ENCODE measurements at places on chromosomes 6 and 20.

DNA sequence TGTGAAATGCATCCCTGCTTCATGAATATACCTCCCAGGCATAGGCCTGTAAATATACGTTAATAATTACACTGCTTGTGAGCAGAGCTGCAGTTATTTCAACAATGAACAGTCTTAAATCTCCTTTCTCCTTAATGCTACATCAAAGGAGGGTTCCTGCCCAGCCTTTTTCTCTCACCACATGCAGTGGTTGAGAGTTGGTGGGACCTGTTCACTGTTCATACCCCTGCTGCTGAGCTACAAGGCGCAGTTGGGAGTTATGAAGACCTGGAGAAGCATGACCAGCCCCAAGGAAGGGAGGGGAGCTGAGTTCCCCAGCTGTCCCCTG is 111.9 kb upstream of the FOXQ1 start:
- no peak for DNase-seq

- no peak for DNase-seq
Observed at GRCh38 chr6:43070028-43070632, 6.0 kb upstream of the PTK7 start.

DNA sequence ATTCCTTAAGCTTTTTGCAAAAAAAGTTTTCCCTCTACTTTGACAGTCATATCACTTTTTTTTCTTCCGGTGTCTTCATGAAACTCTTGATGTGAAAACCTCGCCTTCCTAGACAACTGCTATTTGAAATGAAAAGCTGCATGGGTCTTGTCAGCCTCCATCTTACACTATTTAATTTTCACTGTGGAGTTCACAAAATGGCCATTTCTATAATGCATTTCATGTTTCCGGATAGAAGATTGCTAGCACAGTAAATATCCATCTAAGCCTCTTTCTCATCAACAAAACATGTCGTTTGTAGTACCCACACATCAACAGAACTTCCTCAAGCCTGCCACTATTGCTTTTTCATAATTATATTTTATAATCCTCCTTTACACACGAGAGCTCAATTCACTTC is 204.9 kb upstream of the ID4 start:
- no peak for DNase-seq

- no peak for DNase-seq
Observed at GRCh38 chr6:163565140-163565539, 150.6 kb downstream of the QKI start.

GRCh38 chr6:9801249-9801754 is 613.6 kb downstream of the TFAP2A start:
- DNase-seq = no peak

GRCh38 chr20:41386502-41387427 is 20.1 kb upstream of the EMILIN3 start:
- no peak for DNase-seq
